Activated CD4-positive, alpha-beta memory T cell treated with anti-CD3 and anti-CD28 coated beads for 36 hours (primary cell): ENCODE measurements at places on chromosomes 5 and 9. TPM values are rescaled to one million over a fixed set of nuclear protein-coding genes. Genes with fewer than 3 reads are reported as not detected.

DNA sequence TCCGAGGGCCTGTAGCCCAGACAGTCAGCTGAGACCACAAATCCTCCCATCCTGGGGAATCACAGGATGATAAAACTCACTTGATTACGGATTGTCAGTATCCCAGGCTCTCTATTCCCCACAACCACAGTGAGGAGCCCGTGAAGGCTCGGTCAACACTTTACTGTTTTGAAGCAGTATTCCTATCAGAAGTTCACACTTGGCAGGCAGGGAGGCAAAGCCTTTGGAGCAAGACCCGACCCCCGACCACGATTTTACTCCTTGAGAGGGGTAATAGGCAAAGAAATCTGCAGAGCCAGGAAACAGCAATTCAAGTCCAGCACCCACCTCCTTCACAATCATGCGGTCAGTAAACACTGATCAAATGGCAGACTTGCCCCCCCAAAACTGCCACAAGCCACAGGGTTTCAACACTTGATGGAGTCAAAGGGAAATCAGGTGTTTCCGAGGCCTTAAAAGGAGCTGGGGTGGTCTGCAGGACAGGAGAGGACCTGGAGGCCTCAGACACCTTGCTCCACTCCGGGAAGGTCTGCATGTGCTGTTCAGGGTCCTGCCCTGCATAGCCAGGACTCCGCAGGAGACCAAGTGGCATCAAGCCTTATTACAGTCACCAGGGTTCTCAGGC, 25.2 kb downstream of the BICD2 start:
- no peak for DNase-seq

DNA sequence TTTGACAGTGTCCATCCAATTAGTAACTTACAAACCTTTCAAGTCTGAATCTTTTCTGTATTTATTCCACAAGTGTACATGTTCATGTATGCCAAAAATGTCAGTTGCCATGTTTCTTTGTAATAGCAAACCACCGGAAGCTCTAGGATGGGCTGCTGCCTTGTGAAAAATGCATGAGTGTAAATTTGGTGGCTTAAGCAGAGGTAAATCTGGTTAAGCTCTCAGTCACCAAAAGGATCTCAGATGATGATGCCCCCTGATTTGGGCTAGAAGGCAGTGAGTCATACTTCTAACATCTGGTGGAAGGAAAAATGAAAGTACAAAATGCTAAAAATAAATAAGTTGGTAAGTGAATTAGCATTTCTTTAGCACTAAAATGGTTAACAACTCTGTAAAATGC, 567.5 kb downstream of the ELAVL2 start:
- no peak for DNase-seq

DNA sequence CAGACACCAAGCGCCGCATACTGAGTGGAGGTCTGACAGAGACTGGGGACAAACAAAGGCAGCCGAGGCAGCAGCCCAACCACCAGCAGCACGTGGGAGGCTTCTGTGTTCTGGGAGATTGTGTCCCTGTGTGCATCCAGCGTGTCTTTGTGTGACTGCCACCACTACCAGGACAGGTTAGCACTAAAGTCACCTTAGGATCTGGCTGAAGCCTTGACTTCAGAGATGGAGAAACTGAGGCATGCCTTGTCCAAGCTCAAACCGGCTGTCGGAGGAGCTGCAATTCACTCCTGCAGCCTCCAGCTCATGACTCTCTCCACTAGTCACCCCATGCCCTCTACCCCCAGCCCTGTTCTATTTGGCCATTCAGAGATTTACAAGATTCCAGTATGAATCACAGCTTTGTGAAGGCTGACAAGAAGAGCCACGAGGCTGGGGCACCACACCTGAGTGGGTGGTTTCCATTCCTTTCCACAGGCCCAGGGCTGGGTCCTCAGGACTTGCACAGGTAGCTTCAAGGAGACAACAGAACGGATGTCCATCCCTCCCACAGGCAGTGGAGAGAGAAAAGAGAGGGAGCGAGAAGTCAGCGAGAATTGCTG, 69.3 kb downstream of the SHB start:
- DNase-seq, result no peak

DNA sequence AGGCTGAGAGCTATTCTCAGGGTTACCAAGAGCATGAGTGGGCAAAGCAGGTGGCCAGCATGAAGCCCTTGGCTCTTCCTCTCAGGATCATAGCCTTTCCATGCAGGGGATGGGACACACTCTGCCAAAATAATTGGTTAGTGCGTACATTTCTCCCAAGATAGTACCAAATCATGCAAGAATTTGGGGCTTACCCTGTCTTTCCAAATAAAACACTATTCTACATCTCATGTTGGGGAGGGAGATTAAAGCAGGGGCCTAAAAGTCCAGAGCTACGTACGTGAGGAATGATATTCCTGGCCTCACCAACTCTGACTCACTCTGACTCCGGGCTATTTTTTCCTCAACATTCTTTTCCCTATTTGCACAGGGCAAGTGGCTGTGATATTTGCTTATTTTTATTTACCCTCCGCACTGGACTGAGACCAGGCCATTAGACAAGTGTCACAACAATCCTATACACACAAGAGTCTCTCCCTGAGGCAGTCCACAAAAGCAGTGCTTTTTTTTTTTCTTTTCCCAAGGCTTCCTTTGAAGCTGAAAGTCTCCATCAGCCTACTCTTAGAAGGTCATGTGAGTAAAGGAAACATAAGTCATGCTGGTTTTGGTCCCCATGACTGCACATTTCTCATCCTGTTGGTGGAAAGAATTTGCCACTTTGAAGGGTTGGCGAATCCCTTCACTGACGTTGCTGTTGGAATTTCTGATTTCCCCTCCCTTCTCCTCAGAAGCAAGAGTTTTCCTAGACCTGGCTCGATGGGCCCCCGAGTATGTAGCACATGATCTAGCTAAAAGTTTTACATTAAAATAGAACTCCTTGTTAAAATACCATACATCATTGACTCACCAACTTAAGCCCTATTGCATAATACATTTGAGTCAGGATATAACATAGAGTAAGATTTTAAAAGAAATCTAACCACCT, 40.0 kb downstream of the TMEM252 start:
- DNase-seq, result no peak

- DNase-seq, result peak; percentile 46
Measured at GRCh38 chr9:37364751-37365360, 57.6 kb upstream of the GRHPR start.

DNA sequence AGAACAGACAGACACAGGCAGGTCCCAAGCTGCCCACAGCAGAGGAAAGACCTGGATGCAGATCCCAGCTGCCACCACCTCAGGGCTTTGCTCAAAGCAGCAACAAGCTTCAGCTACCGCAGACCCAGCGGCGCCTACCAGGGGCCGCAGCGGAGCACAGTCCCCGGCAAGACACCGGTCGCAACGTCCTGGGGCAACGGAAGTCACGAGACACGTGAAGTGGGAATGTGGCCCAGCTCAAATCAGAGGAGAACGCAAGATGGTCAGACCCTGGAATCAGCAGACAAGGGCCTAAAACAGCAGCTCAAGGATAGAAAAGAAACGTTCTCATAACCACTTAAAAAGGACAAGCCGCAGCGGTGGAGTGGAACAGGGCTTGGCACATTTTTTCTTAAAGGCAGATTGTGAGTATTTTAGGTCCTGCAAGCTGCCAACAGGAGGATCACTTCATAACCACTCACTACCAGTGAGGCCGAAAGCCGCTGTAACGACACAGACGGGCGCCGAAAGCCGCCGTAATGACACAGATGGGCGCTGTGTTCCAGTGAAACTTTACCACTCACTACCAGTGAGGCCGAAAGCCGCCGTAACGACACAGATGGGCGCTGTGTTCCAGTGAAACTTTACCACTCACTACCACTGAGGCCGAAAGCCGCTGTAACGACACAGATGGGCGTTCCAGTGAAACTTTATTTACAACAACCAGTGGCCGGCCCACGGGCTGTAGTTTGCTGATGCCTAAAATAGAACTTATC, 21.7 kb downstream of the SLC9A3 start:
- no peak for DNase-seq

DNA sequence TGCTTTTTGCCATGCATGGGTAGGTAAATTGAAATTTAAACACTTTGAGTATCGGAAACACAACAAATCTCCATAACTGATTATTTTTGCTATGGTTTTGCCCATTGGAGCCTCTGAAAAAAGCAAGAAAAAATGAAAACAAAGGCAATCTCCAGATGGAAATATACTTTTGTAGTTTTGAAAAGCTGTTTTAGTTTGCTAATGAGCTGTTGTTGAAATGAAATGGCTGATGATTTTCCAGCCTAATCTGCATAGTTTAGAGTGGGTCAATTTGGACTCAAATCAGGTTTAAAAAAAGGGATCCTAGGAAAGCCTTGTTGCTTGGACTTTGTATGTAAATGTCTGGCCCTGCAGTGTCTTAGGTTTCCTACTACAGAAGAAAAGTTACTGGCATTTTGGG, 285.8 kb downstream of the CAAP1 start:
- no peak for DNase-seq

DNA sequence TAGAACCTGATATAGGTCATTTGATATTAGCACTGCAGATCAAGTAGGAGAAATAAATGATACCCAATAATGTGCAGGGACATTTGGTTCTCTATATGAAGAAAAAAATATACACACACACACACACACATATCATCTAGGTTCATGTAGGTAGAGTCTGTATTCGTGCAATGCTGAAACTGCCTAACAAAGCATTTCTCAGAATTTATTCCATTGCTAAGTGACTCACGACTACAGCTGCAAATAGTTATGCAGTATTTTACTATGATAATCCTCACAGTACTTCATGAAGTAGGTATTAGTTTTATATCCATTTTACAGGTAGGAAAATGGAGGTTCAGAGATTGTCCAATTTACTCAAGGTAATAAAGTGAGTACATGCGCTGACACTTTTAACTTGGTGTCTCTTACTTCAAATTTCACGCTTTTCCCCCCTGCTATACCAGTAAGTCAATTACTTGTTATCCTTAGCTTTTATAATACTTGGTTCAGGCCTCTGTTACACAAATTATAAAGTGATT, 2.4 kb downstream of the GIN1 start:
- DNase-seq, result no peak

DNA sequence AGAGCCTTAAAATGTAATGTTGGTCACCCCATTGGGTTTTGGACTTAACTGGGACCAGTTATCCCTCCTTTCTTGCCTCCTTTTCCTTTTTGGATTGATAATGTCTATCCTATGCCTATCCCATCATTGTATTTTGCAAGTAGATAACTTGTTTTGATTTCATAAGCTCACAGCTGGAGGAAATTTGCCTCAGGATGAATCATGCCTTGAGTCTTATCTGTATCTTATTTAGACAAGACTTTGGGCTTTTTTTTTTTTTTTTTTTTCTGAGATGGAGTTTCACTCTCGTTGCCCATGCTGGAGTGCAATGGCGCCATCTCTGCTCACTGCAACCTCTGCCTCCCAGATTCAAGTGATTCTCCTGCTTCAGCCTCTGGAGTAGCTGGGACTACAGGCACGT, 443.3 kb downstream of the DNAH5 start:
- DNase-seq, result no peak

GRCh38 chr5:149999359-149999758, 1.1 kb downstream of the TIGD6 start:
- no peak for DNase-seq

DNA sequence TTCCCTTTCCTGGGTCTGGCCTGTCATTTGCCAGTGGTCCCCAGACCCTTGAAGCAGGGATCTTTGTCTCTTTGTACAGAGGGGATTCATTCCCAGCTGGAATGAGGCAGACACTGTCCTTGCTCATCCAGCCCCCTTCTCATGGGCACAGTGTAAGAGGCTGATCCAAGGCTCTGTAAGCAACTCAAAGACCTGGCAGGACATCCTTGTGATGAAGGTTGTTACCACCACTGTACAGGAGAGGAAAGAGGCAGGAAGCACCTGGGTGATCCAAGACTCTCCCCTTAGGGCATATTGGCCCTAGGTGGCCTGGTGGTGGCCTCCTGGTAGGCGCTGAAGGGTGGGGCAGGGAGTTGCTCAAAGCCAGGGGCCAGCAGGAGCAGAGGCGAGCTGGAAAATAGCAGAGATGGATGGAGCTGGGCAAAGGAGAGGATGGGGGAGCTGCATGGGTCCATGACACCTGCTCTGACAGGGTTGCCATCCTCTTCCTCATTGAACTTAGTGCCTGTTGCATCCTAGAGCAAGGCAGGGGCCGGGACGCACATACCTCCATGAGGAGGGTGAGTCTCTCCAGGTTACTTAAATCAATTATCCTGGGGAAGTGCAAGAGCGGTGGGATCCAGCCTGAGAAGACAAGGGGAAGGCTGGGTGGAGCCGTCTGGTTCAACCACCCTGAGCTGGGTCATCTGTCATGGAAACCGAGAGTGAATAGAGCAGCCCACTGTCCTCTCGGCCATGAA, 9.8 kb upstream of the GADD45G start:
- DNase-seq, result no peak

GRCh38 chr9:37555786-37556185, 20.4 kb downstream of the FBXO10 start:
- no peak for DNase-seq

DNA sequence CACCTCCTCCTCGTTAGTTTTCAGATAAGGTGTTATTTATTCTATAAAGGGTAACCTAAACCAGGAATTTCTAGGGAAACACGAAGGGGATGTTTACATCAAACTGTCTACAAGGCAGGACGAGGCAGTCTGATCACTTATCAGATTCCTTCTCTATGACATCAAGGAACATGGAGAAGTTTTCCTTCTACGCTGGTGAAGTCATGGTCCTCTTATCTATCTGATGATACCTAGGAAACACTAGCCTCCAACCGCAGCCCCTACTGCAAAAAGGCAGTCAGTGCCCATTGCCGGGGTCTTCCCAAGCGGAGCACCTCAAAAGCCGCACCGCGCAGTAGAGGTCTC, 1.5 kb downstream of the MPDZ start:
- DNase-seq, result no peak

DNA sequence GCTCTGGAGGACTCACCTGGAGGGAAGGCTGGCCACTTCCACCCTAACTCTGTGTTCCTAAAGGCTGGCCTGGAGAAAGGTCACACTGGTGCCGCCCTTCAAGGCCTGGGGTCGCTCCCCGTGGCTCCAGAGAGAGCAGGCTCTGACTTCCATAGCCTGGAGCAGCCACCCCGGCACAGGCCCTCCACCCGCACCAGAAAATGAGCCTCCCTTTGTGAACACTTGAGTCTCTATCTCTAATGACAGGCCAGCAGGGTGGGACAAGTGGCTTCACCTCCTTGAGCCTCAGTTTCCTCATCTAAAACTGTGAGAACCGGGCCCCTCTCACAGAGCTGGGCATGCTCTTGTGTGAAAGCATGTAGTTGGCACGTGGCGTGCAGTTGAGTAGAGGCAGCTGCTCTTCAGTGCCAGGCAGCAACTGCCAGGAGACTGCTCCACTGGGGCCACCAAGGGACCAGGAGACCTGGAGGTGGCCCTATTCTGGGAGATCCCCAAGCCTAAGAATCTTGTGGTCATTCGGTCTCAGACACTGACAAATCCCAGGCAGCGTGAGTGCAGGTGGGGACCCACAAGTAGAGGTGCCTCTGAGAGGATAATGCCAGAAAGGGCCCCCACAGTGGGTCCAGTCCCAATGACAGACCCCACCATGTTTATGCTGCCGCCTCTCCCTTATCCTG, 56.7 kb upstream of the GARNL3 start:
- DNase-seq, result no peak

SLC28A3 gene
- 0.90 TPM for total RNA-seq

STK32A gene
- total RNA-seq, result not detected

NIM1K gene
- total RNA-seq, result 1.00 TPM

FGD3 gene
- total RNA-seq, result 41.3 TPM

ARID3C gene
- 0.14 TPM for total RNA-seq
